ENCODE measurements at places on chromosomes 2 and 18.

GRCh38 chr2:117523267-117523666 lies 291.2 kb upstream of the DDX18 start:
- DNase-seq = peak; percentile 45

- peak; percentile 39 for DNase-seq
Observed at GRCh38 chr2:101473911-101474701, 806 bp downstream of the RFX8 start.

- no peak for DNase-seq
Observed at GRCh38 chr2:25103287-25103871, 61.5 kb downstream of the EFR3B start.

GRCh38 chr2:74764429-74765272 lies 69.3 kb upstream of the HK2 start:
- DNase-seq = no peak

DNA sequence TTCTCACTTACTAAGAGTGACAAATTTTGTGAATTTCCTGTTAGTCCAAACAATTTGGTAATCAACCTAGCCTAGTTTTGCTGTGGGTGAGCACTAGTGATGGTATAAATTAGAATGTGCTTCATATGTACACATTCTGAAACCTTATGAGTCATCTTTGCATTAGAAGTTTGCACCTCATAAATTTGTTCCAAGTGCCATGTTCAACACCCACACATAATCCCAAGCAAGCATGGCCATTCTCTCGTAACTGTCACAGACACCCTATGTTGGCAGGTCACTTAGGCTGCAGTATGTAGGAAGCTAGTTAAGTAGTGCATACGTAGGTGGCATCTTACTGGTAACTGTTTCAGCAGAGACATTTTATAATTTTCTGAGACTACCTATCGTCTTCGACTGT lies 46.9 kb downstream of the NAB1 start:
- no peak for DNase-seq

- no peak for DNase-seq
Observed at GRCh38 chr18:12321333-12321732, 13.3 kb downstream of the TUBB6 start.

DNA sequence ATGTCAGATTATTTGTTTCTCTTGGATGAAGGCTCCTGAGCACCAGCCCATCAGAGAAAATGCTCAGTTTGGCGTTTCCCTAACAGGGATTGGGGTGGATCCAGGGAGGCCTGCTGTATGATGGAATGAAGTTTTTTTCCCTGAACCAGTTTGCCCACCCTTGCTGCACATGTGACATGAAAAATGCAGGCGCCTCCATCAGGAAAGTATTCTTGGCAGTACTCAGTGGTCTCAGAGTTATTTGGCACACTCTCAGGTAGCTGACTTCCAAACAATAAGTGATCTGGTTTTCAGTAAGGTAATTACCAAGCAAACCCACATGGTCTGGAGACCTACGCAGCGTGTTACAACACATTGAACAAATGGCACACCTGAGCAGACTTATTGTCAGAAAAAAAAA lies 254.9 kb downstream of the PAX3 start:
- DNase-seq = no peak

DNA sequence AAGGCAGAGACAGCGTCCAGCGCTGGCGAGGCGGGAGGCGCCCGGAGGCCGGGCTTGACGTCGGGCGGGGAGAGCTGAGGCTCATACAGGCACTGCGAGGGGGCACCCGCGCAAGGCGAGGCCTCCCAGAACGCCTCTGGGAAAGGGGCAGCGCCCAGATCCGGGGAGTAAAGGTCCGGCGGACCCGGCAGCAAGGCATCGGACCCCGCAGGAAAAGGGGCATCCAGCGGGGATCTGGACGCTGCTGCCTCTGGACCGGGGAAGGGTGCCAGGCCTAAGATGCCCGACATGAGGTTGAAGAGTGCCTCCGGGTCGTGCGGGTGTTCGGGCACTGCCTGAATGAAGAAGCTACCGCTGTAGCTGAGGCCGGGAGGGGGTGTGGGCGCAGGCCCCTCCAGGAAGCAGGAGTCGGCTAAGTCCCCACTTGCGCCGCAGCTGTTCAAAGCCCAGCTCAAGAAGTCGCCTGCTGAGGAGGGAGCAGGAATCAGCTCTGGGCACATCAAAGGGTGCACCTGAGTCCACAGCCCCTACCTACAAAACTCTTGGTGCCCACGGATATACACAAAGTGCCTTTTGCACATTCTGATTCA lies 937 bp downstream of the EGR4 start:
- no peak for DNase-seq

GRCh38 chr2:54081574-54081973 lies 33.8 kb upstream of the ACYP2 start:
- no peak for DNase-seq

- no peak for DNase-seq
Observed at GRCh38 chr2:103529798-103530502, 768.1 kb downstream of the TMEM182 start.

- DNase-seq = no peak
Observed at GRCh38 chr2:231222318-231223000, 24.0 kb downstream of the ARMC9 start.

- DNase-seq = no peak
Observed at GRCh38 chr2:231919341-231920035, 6.7 kb downstream of the NPPC start.

- no peak for DNase-seq
Observed at GRCh38 chr2:7476371-7476770, 559.2 kb downstream of the RNF144A start.

GRCh38 chr2:109318150-109318948 lies 189.3 kb downstream of the SH3RF3 start:
- no peak for DNase-seq

- no peak for DNase-seq
Observed at GRCh38 chr18:25189391-25190185, 162.4 kb downstream of the ZNF521 start.

- DNase-seq = no peak
Observed at GRCh38 chr18:13610555-13611141, 115.7 kb downstream of the FAM210A start.

DNA sequence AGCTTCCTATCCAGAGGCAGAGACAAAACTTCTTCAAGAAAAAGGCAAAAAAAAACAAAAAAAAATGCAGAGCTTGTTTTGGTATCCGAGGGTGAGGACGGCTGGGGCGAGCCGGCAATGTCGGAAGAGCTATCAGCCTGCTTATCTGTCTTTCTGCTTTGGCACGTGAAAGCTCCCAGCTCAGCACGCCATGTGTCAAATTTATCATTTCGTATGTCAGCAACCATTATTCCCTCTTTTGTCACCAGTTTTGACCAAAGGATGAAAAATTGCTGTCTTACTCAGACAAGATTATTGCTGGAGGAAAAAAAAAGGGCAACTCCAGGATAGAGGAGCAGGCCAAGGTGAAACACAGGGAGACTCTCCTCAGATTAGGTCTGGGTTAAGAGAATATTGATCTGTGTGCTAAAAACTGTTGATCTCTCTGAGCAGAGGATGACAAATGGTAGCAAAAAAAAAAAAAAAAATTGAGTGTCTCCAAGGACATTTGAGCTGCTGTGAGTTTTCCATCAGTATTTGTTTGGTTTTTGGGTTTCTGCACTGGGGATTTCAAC lies 532.0 kb upstream of the POU3F3 start:
- DNase-seq = no peak

- no peak for DNase-seq
Observed at GRCh38 chr2:97673915-97674283, 4.4 kb downstream of the C2orf92 start.

DNA sequence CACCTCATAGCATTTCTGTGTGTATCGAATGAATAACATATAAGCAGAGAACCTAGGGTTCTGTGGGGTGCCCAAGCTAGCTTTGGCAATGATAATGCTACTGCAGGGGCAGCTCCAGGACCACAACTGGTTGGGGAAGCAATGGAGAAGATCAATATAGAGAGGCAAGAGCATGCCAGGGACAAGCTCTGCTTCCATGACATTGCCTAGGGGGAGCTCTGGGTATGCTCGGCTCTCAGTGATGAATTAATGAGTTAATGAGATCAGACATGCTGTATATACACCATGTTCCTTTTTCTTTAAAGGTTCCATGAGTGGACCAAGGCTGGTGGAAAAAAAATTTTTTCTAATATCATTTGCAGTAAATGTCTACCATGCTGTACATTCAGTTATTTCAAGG lies 618.4 kb downstream of the BCL11A start:
- DNase-seq = no peak

- DNase-seq = no peak
Observed at GRCh38 chr2:46306330-46306751, 9.1 kb downstream of the EPAS1 start.

DNA sequence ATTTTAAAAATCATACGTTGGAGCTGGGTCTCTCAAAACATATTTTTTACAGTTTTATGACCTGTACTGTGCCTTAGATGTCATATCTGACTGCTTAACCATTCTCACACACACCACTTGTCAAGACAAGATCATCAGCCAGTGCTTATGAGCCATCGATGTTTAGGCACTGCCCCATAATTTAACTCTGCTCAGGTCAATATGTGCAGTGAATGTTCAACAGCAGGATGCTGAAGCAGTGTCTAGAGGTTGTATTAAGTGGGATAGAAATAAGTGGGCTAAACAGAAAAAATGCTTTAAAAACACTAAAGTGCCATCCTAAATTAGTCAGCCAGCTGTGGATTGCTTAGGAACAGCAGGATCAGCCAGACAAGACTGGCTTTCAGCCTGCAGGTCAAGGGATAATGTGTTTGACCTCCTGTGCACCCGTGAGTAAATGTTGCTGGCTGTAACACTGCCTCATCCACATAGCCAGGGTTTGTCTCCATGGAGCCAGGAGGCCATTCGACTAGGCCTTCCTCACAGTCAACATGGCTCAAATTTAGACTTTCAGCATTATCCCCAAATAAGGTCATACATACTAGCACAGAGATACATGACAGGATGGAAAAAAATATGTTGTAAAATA lies 139.0 kb upstream of the NXPH2 start:
- DNase-seq = no peak

- DNase-seq = no peak
Observed at GRCh38 chr2:68499133-68499532, 31.7 kb downstream of the APLF start.

- DNase-seq = no peak
Observed at GRCh38 chr2:122028371-122029100, 273.1 kb downstream of the TSN start.

- no peak for DNase-seq
Observed at GRCh38 chr2:74944987-74945787, 13.3 kb upstream of the POLE4 start.

DNA sequence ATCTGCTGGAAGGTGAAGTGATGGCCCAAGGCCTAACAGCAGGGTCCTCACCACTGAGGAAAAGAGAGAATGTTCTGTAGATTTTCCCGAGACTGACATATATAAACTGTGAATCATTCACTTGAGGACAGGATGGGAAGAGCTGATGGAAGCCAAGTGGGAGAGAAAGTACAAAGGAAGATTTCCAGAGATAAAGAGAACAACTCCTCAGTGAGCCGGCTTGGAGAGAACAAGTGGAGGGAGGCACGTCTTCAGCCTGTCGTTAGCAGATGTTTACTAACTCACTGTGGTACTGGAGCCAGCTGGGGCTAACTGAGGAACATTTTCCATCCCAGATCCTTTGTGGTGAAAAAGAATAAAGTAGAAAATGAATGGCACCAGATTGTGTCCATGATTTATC lies 552.9 kb upstream of the TNP1 start:
- DNase-seq = no peak

GRCh38 chr2:64919261-64919660 lies 69.9 kb upstream of the SLC1A4 start:
- DNase-seq = no peak

- DNase-seq = no peak
Observed at GRCh38 chr2:39571111-39571731, 94.5 kb upstream of the TMEM178A start.

- no peak for DNase-seq
Observed at GRCh38 chr2:83851066-83851465, 608.0 kb downstream of the SUCLG1 start.

Measured in D341Med (cell line).